Activated CD4-positive, alpha-beta T cell treated with anti-CD3 and anti-CD28 coated beads for 48 hours (primary cell): ENCODE measurements at places on chromosomes 3 and 15.
A peak's percentile ranks its signal among the peaks of the same experiment; 100 is the strongest.

GRCh38 chr15:38733331-38733730, 168.7 kb upstream of the RASGRP1 start:
- no peak for DNase-seq

DNA sequence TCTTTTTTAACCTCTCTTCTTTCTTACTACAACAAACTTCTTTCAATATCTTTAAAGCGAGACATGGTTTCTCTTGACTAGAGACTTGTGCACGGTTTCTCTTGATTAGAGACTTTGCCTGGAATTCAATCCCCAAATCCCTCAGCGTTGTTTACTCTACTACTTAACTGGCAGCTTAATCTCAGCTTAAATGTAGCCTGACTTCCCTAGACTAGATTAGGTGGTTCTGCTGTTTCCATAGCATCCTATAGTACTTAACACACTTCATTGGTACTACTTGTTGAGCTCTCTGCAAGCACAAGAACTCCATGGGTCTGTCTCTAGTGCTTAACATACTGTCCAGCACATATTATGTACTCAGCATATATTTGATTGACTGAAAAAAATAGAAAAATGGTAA, 168.2 kb upstream of the GPR149 start:
- DNase-seq: no peak

- DNase-seq: no peak
Observed at GRCh38 chr15:53126144-53126543, 336.0 kb upstream of the ONECUT1 start.

GRCh38 chr15:66502491-66502890, 2.2 kb downstream of the RPL4 start:
- no peak for DNase-seq

DNA sequence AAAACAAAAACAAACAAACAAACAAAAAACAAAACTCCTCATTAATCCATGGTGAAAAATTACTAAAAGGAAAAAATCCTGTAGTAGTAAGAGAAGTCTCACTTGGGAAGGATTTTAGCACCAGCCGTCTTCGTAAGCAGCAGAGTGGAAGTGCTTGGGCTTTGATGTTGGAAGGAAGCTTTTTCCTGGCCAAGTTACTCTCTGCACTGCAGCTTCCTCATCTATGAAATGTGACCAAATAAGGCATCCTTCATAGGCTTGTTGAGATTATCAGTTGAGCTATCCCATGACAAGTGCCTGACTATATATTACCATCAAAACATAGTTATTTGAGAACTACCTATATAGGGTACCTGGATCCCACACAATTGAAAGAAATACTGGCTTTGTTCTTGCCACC, 436.4 kb upstream of the ONECUT1 start:
- DNase-seq: no peak

- no peak for DNase-seq
Observed at GRCh38 chr3:113043686-113044085, 52.9 kb downstream of the GTPBP8 start.

GRCh38 chr3:100496711-100497261, 4.4 kb downstream of the TMEM45A start:
- DNase-seq: no peak

- no peak for DNase-seq
Observed at GRCh38 chr15:91224755-91225380, 124.8 kb downstream of the SV2B start.

- DNase-seq: no peak
Observed at GRCh38 chr3:121961283-121961682, 60.8 kb downstream of the ILDR1 start.

DNA sequence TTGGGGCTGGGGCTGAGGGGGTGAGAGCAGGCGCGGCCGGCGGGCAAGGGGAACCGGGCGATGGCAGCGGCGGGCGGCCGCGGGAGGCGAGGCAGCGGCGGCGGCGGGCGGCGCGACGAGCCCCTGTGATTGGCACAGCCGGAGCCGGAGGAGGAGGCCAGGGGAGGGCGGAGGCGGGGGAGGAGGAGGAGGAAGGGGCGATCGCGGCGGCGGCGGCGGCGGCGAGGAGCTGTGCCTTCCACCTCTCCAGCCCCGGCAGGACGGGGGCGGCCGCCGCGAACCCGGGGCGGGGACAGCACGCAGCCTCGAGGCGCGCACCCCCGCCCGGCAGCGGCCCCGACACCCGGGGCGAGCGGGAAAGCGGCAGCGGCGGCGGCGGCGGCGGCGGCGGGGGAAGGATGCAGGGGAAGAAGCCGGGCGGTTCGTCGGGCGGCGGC, at the start of gene SLCO3A1:
Gene SLCO3A1 (plus strand): TSS at position 198 of the 437 bp plus-strand sequence.
- DNase-seq: peak; percentile 71

DNA sequence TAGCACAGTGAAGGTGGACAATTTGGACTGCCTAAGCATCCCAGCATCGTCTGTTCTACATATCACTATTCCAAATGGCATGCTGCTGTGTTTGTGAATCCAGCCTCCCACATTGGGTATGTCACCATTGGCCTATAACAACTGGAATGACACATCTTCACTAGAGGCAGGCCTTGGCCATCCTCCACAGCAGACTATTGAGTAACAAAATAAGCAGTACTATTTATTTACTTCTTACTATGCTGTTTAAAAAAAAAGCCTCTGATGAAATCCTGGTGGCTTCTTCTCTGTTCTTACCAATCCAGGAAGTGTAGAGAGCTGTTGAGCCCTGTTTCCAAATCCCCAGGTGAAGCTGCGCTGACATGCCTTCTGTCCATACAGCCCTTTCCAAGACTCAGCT, 30.6 kb upstream of the CERS3 start:
- DNase-seq: no peak

GRCh38 chr3:129230311-129231019, 18.9 kb upstream of the COPG1 start:
- DNase-seq: peak; percentile 64

- DNase-seq: peak; percentile 50
Observed at GRCh38 chr3:113223475-113224281, 12.3 kb downstream of the BOC start.

- DNase-seq: no peak
Observed at GRCh38 chr3:145490088-145491048, 670.6 kb downstream of the PLOD2 start.

- no peak for DNase-seq
Observed at GRCh38 chr3:155185631-155186071, 105.5 kb downstream of the MME start.

DNA sequence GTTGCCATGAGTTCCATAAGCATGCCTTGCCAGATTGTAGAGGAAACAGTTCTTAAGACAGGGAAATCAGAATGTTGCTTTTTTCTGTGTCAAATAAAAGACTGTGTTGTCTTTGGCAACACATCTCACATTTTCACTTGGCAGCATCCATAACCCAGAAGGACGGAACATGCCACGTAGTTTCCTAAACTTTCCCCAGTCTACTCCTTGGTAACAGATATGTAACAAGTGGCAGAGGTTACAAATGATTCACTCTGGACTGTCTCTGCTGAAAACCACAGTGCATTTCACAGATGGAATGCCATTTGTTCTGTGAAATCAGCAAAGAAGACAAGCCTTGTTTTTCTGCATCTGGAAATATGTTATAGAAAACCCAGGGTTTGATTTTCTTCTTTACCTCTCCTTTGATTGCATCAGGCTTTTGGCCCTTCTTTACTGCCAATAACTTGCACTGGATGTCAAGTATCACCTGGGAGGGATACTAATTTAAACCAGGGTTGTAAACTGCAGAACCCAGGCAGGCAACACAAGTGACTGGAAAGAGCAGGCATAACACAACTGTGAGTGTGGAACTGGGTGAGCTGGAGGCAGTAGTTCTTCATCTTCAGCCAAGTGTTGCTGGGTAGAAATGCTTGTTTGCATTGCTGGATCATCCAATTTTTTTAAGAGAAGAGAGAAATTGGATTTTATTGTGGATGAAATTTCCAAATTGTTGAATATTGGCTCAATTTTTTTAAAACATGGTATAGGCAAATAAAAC, 124.4 kb upstream of the FOXB1 start:
- no peak for DNase-seq

DNA sequence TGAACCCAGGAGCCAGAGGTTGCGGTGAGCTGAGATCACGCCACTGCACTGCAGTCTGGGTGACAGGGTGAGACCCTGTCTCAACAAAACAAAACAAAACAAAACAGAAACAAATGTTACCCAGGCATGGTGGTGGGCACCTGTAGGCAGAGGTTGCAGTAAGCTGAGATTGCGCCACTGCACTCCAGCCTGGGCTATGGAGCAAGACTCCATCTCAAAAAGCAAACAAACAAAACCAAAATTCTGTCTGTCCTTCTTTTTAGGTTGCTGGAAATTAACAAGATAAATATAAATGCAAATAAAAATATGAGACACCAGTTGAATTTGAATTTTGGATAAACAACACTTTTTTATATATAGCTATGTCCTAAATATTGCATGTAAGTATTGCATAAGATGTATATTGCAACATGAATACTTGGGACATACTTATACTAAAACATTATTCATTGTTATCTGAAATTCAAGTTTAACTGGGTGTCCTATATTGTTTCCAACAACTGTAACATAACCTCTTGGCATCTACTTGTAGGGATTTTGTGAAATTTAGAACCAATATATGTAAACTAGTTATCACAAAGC, 4.7 kb upstream of the CEP97 start:
- no peak for DNase-seq

DNA sequence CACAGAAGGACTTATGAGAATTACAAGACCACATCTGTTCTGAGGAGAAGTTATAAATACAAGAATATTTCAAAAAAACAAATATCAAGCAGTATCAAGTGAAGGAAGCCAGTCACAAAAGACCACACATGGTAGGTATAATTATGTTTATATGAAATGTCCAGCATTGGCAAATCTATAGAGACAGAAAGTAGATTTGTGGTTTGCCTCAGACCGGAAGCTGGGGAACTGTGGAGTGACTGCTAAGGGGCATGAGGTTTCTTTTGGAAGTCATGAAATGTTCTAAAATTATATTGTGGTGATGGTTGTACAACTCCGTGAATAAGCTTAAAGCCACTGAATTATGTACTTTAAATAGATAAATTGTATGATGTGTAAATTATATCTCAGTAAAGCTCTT, 136.9 kb downstream of the FRMD5 start:
- DNase-seq: no peak

DNA sequence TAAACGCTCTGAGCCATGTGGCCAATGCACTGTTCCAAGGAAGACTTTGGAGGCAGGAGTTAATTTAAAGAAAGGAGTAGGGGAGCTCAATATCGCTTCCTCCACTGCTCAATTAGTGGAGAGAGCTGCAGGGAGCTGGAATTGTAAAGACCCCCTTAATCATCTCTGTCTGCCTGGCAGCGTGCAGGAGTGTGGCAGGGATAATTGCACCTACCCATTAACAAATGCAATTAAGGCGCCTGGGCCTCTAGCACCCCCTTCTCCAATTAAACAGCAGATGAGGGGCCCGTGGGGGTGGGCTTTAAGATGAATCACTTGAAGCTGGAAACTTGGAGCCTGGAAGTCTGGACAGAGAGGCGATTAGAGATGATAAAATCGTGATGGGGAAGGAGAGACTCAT, 61.7 kb upstream of the GLCE start:
- no peak for DNase-seq

DNA sequence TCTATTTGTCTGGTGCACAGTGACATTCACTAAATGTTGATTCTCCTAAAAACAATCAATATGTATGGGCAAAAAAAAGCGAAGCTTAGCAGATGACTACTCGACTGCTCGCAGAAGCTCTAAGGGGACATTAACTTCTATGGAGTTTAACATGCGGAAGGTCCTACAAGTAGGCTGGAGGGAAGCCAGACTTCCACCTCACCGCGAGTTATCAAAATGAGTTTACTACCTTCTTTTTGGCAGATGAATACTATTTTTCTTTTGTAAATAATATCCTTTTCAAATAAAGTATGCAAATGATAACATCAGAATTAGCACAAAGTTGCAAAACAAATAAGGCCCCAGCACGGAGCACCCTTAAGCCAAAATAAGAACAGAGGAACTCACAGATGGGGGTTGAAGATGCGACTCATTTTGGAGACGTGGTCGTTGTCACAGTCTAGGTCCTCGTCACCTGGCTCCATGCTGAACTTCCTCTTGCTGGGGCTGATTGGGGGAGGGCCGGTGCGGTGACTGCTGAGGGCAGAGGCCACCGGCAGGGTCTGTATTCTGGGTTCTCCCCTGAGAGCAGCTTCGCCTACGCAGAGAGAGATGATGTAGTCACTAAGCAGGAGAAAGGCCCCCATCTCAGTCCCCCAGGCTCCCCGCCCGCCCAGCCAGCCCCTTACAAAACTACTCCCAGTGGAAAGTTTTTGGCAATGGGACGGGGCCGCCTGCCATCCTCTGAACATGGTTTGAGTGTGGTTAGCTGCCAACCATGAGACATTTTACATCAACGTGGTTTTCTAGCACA, 42.1 kb downstream of the VGLL4 start:
- peak; percentile 42 for DNase-seq

- no peak for DNase-seq
Observed at GRCh38 chr15:72825829-72826228, 42.3 kb upstream of the ADPGK start.

DNA sequence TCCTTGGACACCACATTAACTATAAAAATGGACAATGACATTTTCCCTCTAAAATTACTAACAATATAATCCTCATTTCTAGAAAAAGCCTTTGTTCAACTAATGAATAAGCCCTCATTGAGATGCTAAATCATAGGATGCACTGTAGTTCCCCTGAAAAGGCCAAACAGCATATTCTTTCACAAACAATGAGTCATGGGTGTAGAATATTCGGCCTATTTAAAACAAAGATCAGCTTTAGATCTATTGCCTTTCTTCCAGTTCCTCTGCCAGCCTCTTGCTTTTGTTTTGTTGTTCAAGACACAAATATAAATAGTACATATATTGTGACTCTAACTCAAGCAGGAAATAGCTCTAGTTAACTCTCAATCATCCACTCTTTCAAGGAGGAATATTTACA, 82.5 kb downstream of the ADAM10 start:
- no peak for DNase-seq

- DNase-seq: no peak
Observed at GRCh38 chr15:75947092-75947491, 43.4 kb downstream of the FBXO22 start.

DNA sequence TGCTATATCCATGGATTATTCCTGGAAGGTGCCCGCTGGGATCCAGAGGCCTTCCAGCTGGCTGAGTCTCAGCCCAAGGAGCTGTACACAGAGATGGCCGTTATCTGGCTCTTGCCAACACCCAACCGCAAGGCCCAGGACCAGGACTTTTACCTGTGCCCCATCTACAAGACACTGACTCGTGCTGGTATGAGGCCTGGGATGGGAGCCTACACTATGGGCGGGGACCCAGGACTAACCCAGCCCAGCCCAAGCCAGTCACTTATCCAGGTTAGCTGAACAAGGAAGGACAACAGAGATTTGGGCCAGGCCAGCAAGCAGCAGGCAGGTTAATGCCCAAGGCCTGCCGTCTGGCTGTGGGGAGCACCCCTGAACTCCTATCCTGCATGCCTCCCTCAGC, 45.3 kb downstream of the SEMA3G start:
- DNase-seq: no peak

- DNase-seq: no peak
Observed at GRCh38 chr15:39290711-39291435, 290.0 kb upstream of the THBS1 start.

DNA sequence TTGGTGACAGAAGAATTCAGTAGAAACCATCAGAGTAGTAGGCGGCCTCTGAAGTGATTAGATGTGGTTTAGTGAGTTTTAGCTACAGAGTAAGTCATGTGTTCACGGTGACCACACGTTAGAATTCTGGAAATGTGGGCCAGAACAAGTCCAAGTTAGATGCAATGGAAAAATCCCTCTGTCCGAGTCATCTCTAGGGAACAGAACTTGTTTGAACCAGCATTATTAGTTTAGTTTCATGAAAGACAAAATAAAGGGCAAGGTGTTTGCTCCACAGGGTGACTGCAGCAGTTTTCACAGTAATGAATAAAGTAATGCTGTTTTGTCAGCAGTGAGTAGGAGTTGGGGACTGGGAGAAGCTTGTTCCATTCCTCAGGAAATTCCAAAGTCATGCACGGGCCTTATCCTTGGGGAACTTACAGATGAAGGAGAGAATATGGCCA, 100.2 kb downstream of the CGNL1 start:
- DNase-seq: no peak
